ENCODE measurements at places on chromosomes 4 and X.
A peak's percentile ranks its signal among the peaks of the same experiment; 100 is the strongest.

- peak; percentile 21 for DNase-seq
Observed at GRCh38 chr4:16858275-16858752, 40.1 kb downstream of the LDB2 start.

- no peak for DNase-seq
Observed at GRCh38 chrX:39397561-39398199, 596.4 kb downstream of the MID1IP1 start.

DNA sequence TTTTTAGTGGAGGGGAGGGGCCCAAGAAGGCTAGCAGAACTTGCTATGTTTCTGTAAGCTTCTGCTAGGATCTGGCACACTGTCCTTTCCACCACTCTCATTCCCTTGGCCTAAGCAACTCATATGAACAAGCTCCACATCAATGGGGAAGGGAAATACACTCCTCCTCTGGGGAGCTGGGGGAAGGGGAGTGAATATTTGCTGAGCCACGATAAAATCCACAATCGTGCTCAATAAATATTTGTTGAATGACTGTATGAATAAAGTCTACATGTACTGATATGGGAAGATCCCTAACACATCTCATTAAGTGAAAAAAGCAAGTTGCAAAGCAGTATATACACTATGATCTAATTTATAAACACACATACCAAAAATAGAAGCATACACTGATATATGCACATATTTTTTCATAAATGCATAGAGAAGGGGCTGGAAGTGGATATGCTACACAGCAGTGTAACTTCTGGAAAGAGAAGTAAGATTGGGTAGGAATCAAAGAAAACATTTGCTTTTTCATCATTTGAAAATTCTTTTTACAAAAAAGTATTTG, 95.8 kb upstream of the EFHC2 start:
- DNase-seq: no peak

GRCh38 chr4:149173241-149174013, 642.2 kb downstream of the IQCM start:
- no peak for DNase-seq

GRCh38 chr4:74770226-74770910, 24.0 kb downstream of the BTC start:
- no peak for DNase-seq

- DNase-seq: no peak
Observed at GRCh38 chrX:44305921-44306320, 37.6 kb downstream of the EFHC2 start.

DNA sequence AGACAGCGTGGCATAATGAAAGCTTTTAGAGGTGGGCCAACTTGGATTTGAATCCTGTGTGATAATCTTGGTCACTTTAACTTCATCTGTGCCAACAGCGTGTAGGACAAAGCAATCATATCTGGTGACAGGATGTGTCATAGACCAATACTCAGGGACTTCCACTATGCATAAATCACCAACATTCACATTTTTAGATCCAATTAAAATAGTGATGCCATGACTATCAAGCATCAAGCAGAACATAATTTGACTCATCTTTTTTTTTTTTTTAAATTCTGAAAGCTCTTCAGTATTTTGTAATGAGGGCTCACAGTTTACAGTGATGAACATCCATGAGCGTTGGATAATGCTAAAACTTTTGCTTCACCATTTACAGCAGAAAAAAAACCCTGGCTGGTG, 27.3 kb upstream of the RAPGEF2 start:
- DNase-seq: no peak

GRCh38 chrX:47483306-47484268, 565 bp upstream of the ZNF41 start:
- peak; percentile 59 for DNase-seq

- no peak for DNase-seq
Observed at GRCh38 chr4:48557478-48557877, 67.4 kb downstream of the ZAR1 start.

GRCh38 chr4:170949084-170949483, 859.3 kb upstream of the AADAT start:
- DNase-seq: no peak

Measured in right lung (tissue), 10 donors.